ENCODE measurements at places on chromosomes 4 and X. TPM values are rescaled to one million over a fixed set of nuclear protein-coding genes. Genes with fewer than 3 reads are reported as not detected.

DNA sequence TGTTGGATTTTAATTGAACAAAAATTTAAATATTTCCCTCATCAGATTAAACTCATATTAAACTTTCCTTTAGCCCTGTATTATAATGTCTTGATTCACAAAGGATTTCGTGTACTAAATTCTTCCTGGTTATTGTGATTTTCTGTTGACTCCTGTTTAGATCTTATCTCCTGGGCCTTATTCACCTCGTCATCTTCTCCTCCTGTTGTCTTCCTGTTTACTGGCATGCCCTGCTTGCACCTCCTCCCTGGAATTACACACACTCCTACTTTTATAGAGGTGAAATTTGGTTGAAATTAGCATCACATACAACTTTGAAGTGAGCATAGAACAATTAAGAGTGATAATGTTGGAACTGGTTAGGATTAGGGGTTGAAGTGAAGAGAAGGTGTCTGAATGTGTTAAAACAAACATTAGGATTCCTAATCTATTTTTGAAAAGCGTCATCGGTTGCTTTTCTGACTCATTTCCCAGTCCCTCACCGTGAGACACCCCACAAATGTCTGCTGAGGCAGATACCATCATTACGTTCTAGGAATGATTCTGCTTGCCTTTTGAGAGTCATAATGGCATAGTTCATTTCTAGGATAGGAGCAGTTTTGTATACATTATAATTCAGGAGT is 32.5 kb downstream of the TLL1 start:
- no peak for ATAC-seq

DNA sequence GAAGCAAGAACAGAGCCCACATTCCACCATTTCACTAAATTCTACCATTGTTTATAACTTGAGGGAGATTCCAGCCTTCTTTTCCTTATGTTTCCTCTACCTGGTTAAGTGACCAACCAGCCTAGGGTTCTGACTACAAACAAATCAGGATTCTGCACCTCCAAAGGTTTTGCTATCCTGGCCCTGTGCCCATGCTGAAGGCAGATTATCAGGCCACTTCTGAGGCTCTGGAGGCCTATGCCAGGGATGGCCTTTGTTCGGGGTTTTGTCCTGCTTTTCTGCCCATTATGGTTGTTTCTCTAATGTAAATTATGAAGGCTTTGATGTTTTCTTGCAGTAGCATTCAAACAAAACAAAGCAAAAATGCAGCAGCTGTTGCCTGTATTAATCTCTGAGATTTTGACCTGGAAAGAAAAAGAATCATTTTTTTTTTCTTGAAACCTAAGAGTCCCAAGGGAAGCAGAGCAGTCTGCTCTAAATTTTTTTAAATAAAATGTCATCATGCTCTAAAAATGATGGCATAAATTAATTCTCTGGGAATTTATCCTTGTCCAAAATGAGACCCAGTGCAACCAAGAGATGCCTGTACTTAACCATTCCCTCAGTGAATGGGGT is 55.6 kb downstream of the RNF150 start:
- no peak for ATAC-seq

PDLIM3 gene
- total RNA-seq, result 6.4 TPM

GRCh38 chr4:170122252-170122651 is 32.5 kb upstream of the AADAT start:
- peak; percentile 74 for ATAC-seq

DNA sequence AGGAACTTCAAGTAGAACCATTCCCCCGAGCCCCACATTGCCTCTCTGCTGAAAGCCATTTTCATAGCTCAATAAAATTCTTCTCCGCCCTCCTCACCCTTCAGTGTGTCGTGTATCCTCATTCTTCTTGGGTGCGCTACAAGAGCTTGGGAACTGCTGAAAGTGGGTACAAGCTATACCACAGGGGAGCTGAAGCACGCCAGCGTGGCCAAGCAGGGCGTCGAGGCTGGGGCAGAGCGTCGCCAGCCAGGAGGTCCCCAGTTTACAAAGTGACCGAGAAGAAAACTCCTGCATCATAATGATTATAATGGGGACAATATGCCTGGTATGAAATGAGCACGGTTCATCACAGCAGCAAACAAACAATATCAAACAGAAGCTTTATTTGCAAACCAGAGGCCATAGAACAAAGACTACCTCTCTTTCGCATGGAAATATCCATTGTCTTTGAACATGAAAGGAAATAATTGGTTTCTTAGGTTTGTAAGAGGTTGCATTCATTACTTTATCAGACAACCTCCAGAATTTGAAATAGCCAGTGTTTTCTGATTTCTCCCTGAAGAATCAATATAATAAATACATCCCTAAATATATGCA is 34.3 kb downstream of the RELL1 start:
- ATAC-seq, result no peak

DNA sequence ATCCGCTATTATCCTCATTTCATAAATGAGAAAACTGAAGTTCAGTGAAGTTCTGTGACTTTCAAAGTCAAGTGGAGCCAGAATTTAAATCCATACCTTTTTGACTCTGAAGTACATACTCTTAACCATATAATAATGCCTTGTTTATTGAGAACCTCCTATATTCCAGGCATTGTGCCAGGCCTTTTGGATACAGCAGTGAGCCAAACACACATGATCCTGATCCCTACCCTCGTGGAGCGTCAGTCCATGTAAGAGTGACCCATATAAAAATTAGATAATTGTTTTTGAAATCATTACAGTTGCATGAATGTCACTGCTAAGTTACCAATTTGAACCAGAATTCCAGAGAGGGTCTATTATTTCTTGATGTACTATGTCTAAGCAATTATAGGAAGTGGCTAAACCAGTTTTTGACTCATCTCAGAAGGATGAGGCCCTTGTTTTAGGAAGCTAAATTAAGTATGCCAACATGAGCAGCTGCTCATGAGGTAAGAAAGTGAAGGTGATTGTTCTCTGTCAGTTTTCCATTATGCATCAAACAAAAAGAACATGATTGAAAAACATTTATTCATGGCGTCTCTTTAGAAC is 289.5 kb downstream of the GLUD2 start:
- ATAC-seq, result peak; percentile 63

DNA sequence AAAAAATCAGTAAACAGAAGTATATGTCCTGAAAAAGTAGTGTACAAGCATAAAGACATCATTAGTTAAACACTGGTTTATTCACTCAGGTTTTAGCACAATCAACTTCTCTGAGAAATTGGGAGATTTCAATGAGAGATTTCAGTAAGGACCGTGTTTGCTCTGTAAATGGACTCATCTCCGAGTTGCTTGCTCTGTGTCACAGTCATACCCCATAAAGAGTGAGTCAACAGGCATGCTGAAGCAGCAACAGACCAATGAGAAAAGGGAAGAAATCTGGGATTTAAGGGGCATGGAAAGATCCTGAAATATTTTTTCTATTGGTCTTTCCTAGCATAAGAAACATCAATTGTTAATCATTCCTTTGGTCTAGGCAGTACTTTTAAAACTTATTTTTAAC is 4.7 kb downstream of the GLUD2 start:
- ATAC-seq, result no peak

BMPR1B gene
- 0.24 TPM for total RNA-seq

VSIG4 gene
- 2.9 TPM for total RNA-seq

PPARGC1A gene
- total RNA-seq, result 0.60 TPM

- ATAC-seq, result no peak
These were observed 53.1 kb upstream of the TMEM33 start for GRCh38 chr4:41881981-41882624.

LSM6 gene
- 19.6 TPM for total RNA-seq

CLDN34 gene
- total RNA-seq, result 0.20 TPM

DNA sequence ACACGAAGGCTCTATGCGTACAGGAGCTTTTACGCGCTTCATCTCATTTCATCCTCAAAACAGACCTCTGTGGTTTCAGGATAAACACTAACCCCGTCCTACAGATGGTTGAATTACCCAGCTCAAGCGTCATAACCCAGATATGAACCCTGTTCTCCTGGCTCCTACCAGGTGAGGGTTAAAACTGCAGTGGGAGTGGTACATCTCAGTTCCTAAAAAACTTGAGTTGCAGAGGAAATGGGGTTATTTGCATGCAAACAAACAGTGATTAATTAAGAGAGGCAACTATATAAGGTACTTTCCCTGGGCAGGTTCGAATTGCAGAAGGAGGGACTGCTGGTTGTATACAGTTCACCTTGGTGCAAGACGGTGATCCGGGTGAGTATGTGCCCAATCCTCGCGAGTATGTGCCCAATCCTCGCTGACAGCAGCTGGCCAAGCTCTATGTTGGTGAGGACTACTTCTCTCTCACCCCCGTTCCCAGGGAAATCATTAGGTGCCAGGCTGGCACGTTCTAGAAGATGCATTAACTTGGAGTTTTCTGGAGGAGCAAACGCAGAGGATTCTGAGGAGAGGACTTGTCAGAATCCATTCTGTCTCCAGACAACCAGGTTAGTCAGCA is 72.6 kb downstream of the FHDC1 start:
- no peak for ATAC-seq

GRCh38 chr4:159337041-159337440 is 234.2 kb downstream of the RAPGEF2 start:
- ATAC-seq, result no peak

SPANXD gene
- not detected for total RNA-seq

USP27X gene
- 1.2 TPM for total RNA-seq

DNA sequence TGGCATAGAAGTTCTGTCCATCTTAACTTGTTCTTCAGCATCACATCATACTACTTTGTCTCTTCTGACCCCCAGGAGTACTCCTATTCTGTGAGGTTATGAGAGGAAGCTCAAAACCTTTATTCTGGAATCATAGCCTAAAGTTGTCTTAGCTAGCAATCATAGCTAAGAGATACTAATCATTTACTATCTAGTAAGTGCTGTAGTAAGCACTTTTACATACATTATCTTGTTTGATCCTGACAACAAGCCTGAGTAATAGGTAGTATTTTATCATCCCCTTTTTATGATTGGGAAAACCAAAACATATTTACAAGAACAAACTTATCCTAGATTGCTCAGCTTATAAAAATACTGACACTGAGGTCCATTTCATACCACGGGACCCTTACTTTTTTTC is 14.3 kb upstream of the LHFPL1 start:
- no peak for ATAC-seq

EIF1AX gene
- total RNA-seq, result 81.6 TPM

DNA sequence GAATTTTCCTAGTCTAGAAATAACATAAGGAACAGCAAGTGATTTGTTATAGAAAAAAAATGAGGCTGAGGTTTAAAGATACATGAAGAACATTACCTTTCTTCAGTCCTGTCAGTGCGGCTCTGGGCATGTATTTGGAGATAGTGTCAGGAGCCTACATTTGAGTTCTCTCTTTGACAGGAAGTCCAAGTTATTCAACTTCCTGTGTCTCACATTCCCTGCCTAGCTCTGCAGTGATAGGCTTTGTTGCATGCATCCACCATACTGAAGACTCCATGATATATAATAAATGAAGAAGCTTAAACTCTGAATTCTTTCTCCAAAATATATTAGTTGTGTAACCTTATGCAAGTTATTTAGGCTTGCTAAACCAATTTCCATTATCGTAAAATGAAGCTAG is 148.7 kb downstream of the RELL1 start:
- ATAC-seq, result no peak

- no peak for ATAC-seq
These were observed 12.9 kb upstream of the WDR17 start for GRCh38 chr4:176052744-176053143.

ZAR1 gene
- total RNA-seq, result not detected

CCKAR gene
- total RNA-seq, result not detected

GRCh38 chrX:39936886-39937770 is 160.6 kb downstream of the BCOR start:
- no peak for ATAC-seq

DNA sequence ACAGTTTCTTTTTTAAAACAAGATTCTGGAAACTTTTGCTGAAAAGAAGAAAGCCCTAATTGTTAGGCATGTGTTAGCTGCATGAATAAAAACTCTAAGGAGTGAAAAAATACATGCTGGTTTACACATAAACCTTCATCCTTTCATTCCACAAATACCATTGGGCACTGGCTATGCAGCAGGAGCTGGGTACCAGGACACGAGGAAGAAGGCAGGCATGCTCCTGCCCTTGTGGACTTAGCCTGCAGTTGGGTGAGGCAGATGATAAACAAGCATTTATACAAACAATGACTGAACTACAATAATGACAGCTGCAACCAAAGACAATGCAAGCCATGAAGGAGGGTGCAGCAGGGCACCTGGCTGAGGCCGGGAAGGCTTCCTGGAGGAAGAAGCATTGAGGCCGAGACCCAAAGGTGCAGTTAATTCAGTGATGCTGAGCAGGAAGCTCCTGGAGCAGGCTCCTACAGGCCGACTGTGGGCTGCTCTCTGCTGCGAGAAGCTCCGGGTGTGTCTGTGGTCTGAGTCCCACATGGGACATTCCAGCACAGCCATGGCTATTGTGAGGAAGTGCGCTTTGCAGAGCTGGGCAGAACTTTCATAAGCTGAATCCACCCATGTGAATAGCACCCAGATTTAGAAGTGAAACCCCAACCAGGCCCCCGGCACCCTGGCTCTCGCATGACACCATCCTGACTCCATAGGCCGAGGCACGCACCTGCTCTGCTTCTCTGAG is 44.0 kb upstream of the MXD4 start:
- peak; percentile 55 for ATAC-seq

GRCh38 chrX:100944601-100945000 is 15.9 kb upstream of the XKRX start:
- no peak for ATAC-seq

GPRASP1 gene
- 1.2 TPM for total RNA-seq

GRCh38 chrX:134622056-134622812 is 36.0 kb downstream of the PLAC1 start:
- peak; percentile 58 for ATAC-seq

TLR10 gene
- total RNA-seq, result 0.40 TPM

MMRN1 gene
- 6.8 TPM for total RNA-seq

TLR6 gene
- total RNA-seq, result 1.6 TPM

- no peak for ATAC-seq
These were observed 119.5 kb upstream of the CHRDL1 start for GRCh38 chrX:110915111-110915510.

DNA sequence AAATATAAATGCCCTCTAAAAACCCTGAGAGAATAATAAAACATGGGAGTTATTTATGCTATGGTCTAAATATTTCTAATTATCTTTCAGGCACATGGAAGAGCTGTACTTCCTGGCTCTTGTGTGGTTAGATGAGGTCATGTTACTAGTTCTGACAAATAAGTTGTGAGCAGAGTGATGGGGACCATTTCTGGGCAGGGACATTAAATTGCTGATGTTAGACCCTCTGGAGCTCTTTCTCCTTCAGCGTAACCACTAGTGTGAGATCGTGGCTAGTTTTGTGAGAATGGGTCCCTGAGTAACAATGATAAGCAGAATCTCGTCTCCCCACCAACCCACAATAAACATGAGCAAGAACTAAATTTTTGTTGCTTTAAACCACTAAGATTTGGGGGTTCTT is 108.0 kb downstream of the MAML3 start:
- ATAC-seq, result no peak

XAGE1A gene
- total RNA-seq, result not detected
